ENCODE measurements at places on chromosomes 4 and X. TPM values are rescaled to one million over a fixed set of nuclear protein-coding genes. Genes with fewer than 3 reads are reported as not detected.

DNA sequence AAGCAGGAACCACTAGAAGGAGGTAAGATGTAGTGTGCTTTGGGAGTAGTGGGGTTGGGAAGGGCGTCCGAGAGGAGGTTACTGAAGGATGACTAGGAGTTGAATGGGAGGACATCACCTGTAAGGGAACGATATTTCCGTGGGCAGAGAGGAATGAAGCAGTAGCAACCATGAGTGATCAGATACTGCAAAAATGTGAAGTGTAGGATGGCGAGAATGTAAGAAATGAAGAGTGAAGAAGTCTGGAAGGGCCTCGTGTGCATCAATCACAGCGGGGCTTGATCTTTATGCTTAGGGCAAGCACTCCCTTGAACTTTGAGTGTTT is 594 bp downstream of the MSMO1 start:
- DNase-seq: no peak

ADRA2C gene
- total RNA-seq: 0.18 TPM

DNA sequence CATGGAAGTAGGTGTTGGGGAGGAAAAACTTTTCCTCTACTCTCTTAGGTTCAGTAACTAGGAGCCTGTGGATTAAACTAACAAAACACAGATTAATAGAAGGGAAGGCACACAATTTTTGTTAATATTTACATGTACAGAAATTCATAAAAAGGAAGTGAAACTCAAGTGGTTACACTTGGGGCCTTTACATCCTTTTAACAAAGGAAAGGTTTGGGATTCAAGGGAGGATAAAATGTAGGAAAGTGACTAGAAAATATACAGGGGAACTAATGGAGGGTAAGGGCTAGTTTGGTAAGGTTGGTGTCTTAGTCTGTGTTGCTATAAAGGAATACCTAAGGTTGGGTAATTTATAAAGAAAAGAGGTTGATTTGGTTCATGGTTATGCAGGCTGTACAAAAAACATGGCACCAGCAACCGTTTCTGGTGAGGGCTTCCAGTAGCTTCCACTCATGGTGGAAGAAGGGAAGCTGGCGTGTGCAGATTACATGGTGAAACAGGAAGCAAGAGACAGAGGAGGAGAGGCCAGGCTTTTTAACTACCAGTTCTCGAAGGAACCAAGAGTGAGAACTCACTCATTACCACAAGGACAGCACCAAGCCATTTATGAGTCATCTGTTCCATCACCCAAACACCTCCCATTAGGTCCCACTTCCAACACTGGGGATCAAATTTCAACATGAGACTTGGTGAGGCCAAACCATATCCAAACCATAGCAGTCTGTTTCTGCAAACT is 124.4 kb downstream of the CHRDL1 start:
- no peak for DNase-seq

DNA sequence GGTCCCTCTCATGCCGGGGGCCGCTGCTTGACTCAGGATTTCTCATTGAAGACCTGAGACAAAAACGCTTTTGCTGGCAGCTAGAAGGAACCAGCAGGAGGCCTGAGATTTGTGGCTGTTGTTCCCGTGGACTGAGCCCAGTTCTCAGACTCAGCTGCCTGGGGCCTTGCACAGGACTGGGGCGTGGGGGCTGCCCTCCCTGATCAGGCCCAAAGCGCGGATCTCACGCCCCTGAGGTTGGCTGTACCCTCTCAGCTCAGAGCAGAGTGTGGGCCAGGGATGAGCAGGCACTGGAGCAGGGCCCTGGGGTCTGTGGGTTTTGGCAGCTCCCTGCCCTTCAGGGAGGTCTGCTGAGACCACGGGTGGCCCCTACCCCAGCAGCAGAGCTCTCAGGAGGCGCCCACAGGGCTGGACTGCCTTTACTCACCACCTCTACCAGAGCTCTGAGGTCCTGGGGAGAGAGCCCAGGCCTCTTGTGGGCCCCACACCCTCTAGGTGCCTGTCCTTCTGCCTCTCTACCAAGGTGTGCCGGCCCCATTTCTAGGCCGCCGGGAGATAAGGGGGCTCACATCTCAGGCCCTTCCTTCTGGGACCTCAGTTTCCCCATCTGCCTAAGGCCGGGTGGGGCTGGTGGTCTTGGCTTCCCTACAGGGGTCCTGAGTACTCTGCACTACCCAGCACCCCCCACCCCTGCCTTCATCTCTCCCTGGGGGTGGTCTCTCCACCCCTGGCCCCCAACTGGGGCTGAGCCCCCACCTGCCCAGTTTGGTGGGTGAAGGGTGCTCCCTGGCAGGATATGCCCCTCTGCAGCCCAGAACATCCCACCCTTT is 5.6 kb downstream of the MSANTD1 start:
- DNase-seq: no peak

HTATSF1 gene
- total RNA-seq: 32.0 TPM

GABRA4 gene
- total RNA-seq: not detected

GRCh38 chr4:127641524-127641923 is 8.8 kb downstream of the INTU start:
- no peak for DNase-seq

ETNPPL gene
- total RNA-seq: not detected

GRCh38 chr4:96744676-96745075 is 904.8 kb downstream of the PDHA2 start:
- no peak for DNase-seq

PABPC4L gene
- not detected for total RNA-seq

DNA sequence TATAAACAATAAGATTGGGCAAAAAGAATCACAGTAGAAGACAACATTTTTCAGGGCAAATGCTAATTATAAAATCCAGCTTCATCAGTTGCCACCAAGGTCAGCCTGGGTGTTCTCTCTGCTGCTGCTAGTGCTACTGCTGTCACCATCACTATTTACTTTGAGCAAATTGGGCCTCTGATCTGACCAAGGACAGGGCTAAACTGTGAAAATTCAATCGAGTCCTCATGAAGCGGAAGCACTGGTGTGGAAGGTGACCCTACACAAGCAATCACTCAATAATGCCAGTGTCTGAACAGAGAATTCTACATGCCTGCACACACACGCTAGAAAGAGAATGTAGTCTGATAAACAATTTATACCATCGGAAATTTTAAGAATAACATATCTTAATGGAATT is 122.9 kb upstream of the TTC29 start:
- DNase-seq: no peak

ANXA10 gene
- total RNA-seq: not detected

- DNase-seq: no peak
These were observed 104.9 kb upstream of the TNIP3 start for GRCh38 chr4:121269001-121269400.

TLR10 gene
- total RNA-seq: 0.85 TPM

DNA sequence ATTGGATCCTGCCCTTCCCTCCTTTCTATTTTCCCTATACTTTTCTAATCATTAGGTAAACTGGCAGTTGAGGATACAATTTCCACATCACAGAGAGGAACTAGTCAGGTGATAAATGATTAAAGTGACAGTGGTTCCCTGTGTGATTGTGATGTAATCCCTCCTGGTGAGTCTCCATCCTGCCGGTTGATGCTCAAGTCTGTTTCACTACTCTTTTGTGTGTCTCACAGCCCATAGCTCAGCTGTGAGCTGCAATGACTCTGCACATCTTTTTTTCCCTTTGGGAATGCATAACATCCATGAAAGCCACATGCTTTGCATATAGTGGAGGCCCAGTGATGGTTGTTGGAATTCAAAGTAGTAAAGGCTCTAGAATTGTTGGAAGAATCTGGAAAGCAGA is 60.4 kb downstream of the CCNI start:
- no peak for DNase-seq

MGAT4D gene
- total RNA-seq: not detected

GRCh38 chrX:30777575-30777974 is 111.5 kb downstream of the TAB3 start:
- no peak for DNase-seq

DNA sequence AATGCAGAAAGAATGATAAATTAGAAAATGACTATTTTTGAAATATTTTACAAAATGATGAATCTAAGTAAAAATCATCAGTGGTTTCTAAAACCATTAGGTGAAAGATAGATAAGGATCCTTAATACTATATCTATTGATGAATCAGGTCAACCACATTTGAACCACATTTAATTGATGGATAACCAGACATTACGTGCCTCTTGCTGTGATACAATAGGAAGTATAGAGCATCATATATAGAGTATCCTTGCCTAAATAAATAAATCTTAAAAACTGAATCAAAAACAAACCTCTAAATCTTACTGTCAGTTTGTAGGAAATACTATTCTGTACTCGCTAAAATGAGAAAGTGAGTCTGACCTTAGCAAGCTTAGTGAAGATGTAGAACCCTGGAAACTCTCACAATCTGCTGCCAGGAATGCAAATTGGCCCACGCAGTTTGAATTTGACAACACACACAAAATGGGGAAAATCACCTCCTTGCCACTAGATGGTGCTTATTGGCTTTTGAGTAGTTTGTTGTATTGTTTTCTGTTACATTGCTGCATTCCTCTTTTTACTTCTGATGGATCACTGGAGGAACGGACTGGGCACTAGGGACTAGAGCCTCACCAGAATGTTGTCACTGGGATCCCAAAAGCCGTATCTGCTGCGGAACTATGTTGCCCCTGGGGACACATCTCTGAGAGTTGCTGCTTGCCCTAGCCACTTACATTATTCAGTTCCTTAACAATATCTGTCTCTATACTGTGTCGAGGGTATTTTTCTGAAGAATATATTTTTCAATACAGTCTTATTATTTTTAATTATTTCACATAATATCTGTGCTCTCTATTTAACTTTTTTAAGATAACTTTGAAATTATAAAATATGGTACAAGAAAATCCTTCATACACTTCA is 25.4 kb upstream of the SLAIN2 start:
- DNase-seq: no peak

DNA sequence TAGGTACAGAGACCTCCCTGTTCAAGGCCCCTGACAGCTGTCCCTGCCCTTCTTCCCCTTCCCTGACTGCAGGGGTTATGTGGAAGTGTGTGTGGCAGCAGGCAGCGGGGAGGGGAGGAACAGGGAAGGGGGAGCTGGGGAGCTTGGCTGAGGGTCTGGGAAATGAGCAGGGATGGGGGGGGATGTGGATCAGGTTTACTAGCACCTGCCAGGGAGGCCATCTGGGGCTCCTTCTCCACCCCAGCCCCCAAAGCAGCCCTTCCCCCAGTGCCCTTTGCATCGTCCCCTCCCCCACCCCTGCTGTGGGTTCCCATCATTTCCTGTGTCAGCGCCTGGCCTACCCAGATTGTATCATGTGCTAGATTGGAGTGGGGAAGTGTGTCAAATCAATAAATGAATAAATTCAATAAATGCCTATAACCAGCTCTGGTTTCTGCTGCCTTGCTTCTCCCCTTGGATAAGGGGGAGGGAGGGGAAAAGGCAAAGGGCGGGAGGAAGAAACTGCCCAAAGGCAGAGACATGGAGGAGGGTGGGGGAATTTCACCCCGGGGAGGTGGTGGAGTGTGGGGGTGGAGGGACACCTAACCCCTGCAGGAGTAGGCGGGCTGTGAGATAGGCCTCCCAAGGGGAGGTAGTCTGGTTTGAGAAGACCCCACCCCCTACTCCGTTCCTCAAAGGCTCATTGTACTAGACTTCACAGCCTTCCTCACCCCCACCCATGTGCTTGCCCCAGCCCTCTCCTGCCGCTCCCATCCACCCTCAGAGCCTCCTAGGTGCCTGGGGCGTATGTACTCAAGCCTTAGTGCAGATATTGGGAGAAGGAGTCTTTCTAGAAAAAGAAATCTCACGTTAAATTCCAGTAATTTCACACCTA is 3.2 kb downstream of the CXorf65 start:
- peak; percentile 66 for DNase-seq

DNA sequence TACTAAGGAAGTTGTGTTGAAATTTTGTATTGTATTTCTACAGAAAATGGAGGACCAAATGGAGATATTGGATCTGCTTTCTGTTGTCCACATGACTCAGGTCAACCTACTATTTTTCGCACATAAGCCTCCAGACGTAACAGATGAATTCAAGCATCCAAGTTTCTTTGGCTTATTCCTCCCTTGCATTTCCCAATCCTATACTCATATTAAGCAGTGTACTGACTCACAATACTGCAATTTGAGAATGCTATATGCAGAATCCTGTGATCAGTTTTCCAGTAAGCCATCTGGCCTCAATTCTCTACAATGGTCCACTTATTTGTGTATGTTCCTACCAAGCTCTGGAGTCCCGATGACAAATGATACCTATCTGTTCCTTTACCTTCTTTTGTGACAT is 75.7 kb downstream of the ASB9 start:
- DNase-seq: no peak

TRIM2 gene
- total RNA-seq: 3.5 TPM

DNA sequence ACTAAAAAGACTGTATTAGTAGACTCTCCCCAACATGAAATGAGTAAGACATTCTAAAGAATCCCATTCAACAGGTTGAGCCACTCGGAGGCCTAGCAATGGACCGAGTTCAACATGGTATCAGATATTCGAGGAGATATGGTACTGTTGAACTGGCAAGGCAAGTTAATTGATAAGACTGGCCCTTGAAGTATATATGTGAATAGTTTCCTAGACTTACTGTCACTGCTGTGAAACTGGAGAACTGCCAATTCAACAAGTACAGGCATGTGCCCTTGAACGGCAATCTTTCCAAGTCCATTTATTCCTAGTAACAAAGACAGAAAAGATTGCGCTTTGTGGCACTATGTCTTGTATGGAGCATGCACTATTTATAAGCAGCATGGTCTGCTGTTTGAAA is 24.4 kb downstream of the FAT1 start:
- DNase-seq: no peak

DNA sequence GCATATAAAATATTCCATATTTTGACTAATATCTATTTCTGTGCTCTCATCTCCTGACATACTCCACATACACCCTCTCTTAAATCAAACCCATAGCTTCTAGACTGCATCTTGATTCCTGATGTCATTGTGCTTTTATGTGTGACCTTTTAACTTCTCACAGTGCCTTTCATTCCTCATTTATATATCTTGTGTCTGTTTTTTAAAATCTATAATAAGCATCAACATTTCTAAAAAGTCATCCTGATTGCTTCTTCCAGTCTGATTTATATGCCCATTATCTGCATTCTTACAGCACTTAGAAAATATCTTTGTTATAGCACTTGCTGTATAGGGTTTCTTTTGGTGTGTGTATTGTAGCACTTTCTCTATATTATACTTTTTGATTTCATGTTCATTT is 190.1 kb upstream of the ITM2A start:
- DNase-seq: no peak

DNA sequence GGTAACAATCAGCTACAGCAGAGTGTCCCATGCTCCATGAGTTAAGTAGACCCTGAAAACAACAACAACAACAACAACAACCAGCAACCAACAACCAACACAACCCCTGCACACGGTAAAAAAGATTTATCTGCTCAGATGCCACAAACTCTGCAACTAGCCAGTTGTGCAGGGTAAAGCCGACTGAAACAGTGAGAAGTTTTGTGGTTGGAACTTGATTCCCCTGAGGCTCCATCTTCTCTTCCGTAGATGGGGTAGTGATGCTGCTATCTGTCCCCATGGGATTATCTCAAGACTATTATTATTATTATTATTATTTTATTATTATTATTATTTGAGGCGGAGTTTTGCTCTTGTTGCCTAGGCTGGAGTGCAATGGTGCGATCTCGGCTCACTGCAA is 50.6 kb upstream of the RAPGEF2 start:
- no peak for DNase-seq

GAGE13 gene
- total RNA-seq: not detected

KLHL4 gene
- 0.20 TPM for total RNA-seq
